ENCODE measurements at places on chromosomes 11 and 22.

DNA sequence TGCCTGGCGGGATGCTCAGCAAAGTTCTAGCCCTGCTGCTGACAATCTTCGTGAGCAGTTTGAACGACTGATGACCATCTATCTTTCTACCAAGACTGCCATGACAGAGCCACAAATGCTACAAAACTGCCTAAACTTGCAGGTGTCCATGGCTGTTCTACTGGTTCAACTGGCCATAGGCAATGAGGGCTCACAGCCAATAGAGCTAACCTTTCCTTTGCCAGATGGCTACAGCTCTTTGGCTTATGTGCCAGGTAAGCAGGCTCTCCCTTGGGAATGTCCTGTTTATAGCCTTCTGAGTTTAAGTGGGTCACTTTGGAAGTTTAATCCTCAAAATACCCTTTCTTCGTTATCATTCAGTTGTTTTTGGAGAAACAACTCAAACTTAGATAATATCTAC is 20.1 kb downstream of the UBE4A start:
- no peak for DNase-seq

- no peak for DNase-seq
These were observed 169.8 kb downstream of the DSCAML1 start for GRCh38 chr11:117627259-117627658.

DNA sequence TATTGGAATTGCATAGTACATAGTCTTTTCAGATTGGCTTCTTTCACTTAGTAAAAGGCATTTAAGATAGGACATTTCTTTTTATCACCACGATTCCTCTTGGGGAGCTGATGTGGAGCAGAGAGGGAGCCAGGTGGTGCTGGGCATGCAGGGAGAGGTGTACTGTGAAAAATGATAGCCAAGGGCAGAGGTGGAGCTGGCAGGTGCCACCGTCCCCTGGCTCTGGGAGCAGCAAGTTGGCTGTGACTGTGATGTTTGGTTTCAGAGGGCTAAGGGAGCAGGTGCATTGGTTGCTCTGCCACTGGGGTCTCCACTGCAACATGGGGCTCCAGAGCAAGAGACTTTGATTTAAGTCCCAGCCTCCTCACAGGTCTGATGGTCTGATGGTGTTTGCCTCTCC is 16.5 kb downstream of the SGSM1 start:
- no peak for DNase-seq

DNA sequence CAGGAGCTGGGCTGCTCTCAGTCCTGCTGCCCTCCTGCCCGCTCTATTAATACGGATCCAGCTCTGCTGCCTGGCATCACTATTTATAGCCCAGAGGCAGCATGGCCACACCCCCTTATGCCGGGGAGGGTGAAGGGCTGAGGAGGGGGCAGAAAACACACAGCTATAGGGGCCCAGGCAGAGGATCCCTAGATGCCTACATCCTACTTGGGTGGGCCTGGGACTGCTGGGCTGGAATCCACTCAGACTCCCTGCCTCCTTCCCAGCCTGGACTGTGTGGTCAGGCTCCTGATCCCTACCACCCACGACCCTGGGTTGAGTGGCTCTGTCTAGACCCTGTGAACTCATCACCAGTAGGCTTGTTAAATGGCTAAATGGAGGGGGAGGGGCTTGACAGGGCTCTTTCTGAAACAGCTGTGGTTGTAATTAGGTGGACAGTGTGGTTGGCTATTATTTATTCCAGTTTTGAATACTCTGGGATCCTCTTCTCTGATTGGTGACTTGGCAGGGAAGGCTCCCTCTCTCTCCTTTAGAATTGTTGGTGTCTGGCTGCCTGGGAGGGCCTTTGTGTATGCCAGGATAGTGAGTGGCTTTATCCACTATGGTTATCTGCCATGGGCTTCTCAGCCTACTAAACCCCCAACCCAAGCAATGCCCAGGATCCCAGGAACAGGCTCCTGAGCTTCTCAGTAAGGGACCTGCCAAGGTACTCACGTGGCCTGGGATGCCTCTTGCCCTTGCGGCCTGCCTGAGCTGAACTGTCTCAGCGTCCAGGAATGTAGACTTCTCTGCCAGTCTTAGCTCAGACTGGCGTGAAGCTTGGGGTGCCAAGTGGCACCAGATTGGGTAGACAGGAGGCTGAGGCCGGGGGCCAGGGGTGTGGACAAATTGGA is 15.2 kb downstream of the PHLDB1 start:
- DNase-seq = no peak

- DNase-seq = no peak
These were observed 10.0 kb downstream of the ROBO4 start for GRCh38 chr11:124887667-124888013.
